ENCODE measurements at places on chromosomes 4 and X. TPM values are rescaled to one million over a fixed set of nuclear protein-coding genes. Genes with fewer than 3 reads are reported as not detected.

GC gene
- not detected for polyA plus RNA-seq

SPANXD gene
- polyA plus RNA-seq: not detected

DNA sequence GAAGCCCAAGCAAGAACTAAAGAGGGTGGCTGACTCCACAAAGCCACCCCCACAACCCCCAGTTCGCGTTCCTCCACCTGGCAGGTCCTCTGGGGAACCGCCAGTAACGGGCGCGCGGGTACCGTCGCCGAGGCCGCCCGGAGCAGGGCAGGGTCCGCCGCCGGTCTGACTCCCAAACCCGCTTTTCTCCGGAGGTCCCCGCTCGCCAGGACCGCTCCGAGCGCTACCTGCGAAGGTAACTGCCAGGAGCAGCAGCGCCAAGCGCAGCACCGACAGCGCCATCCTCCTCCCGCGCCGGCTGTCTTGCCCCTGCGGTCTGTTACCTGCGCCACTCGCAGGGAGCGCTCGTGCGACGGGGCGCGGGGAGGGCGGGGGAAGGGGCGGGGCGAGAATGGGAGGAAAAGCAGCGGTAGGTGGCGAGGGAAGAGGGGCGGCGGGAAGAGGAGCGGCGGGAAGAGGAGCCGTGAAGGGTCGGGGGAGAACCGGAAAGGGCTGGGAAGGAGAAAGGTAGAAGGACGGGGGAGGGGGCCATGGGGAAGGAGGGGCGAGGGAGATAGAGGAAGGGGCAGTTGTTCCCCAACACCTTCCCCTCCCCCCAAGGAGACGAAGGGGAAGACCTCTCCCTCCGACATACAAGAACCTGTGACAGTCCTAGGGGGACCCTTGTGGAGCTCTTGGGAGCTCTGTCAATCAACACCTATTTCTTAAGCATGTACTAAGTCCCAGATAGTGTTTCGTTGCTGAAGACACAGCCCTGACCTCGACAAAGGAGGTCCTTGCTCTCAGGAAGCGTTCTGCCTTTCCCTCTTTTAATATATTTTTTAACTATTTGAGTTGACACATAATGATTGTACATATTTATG is at the start of gene SPINK2:
Gene SPINK2, minus strand, starts transcription at position 321 of the 863 bp plus-strand sequence. Its CDS starts 39 bp downstream, at position 282.
- DNase-seq: no peak

DNA sequence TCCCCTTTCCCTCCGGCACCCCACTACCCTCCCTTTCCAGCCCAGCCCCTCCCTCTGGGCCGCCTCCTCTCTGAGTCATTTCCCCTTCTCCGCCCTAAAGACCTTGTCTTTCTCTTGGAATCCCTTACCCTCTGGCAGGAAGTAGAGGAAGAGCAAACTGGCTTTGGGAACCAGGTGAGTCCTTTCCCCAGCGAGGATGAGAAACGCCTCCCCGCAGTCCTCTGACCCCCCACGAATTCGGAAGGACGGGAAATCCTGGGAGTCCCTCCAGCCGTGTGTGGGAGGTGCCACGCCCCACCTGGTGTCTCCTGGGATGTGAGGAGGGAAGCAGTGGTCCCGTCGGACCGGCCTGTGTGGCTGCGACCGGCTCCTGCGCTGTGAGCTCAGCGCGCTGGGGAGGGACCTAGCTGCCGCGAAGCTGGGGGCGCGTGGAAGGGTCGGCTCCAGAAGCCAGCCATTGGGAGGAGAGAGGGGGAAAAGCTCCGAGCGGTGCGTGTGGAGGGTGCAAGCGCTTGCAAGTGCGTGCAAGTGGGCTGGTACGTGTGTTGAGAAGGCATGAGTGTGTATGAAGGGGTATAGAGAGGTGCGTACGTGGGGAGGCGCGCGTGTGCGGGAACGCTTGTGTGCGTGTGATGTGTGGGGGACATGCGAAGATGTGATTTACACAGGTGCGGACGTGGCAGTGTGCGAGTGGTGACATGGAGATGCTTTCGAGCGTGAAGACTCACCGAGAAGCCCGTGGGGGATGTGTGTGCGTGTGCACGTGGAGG is 46.3 kb downstream of the TEX13B start:
- no peak for DNase-seq

DNA sequence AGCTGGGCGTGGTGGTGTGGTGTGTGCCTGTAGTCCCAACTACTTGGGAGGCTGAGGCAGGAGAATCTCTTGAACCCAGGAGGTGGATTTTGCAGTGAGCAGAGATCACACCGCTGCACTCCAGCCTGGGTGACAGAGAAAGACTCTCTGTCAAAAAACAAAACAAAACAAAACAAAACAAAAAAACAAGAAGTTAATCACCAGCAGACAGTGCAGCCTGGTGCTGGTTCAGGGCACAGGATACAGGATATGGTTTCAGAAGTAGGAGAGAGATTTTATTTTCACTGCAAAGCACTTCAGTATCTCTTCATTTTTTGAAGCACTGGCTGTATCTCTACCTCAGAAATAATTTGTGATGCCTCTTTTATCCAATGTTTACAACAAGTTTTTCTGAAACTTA is 1222.9 kb upstream of the PRKX start:
- no peak for DNase-seq

GRCh38 chr4:25792876-25793275 is 69.9 kb downstream of the SEL1L3 start:
- DNase-seq: no peak

DNA sequence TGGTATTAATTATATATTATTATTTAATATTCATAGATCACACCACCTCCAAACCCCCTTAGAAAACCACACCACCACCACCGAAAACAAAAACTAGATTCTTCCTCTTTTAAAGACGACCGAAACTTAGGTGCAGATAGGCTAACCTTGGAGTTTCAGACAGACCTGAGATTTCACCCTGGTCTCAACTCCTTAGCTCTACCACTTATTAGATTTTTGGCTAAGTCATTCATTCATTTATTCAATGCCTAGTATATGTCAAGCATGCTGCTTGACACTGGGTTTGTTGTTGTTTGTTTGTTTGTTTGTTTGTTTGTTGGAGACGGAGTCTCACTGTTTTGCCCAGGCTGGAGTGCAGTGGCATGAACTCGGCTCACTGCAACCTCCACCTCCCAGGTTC is 9.5 kb upstream of the BMP2K start:
- no peak for DNase-seq

- no peak for DNase-seq
These were observed 171.1 kb downstream of the PDGFRA start for GRCh38 chr4:54400188-54400587.

DNA sequence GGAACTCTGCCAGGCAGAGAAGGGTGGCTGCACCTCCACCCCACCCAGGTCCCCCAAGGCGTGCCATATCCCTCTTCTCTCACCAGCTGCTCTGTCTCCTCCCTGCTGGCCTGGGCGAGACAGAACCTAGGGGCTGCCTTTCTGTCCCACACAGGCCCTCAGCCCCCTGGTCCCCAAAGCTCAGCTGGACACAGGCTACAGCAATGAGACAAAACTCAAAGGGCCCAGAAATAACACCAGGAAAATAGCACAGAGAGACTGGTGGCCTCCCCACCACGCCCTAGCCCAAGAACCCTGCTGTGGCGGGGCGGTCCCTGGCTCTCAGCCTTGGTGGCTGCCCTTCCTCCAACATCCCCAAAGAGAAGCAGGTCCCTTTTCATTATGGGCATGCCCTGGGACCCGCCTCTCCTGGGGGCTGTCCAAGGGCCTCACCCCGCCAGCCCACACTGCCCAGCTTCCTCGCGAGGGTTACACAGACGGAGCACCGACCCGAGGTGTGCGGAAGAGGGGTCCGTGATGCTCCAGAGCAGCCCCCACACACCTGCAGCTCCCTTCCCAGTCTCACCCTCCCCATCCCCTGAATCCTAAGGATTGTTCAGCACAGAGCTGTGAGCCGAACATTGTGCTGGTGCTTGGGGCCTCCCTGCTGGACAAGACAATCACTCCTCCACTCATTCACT is 67.7 kb upstream of the HMX1 start:
- DNase-seq: peak; percentile 29

GRCh38 chr4:188767496-188767895 is 628.3 kb downstream of the TRIML1 start:
- DNase-seq: no peak

DNA sequence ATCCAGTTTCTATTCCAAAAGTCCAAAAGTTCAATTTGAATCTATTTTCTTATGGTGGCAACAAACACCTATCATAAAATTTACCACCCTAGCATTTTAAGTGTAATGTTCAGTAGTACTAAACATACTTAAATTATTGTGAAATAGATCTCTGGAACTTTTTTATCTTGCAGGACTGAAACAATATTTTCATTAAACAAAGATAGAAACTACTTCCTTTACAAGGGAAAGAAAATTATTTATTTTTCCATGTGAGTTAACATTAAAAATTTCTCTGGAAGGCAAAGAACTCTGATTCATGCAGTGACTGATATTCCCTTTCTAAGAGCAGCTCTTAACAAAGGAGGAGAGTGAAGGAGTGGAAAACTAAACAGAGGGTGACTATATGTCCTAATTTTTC is 40.2 kb downstream of the ADH7 start:
- DNase-seq: no peak

Measured in lung (tissue), 17 donors.